ENCODE measurements at places on chromosomes 1 and 21.

- DNase-seq: no peak
These were observed 2.3 kb downstream of the PBXIP1 start for GRCh38 chr1:154953611-154954038.

DNA sequence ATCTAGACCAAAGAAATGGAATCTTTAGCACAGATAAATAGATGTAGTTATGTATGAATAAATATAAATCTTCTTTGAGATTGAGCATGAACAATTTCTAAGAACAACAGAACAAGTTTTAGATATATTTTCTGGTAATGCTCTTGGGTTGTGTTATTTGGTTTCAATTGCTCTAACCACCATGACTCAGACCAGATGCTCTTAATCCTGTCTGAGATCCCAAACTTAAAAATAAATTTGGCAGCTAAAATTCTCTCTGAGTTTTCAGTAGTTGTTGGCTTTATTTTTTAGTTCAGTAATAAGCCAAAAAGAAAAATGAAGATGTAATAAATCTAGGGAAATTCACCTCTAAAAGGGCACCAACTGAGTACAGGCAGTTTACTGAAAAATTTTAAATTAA lies 1693.4 kb downstream of the NCAM2 start:
- DNase-seq: no peak

DNA sequence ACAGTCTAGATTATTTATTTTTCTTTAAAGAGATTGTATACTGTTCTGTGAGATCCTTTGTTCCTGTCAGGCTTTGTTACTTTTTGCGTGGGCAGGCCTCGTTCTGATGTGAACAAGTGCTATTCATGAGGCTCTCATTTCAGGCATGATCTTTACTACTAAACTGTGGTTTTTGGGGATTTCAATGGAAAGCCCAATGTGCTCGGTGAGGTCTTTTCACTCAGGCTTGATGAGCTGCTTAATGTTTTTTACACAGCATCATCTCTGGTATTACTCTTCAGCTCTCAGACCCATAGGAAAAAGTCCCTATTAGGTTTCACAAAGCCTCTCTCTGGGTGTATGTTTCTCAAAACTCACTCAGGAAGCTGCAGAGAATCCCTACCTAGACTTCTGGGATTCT lies 419.4 kb downstream of the GPATCH2 start:
- no peak for DNase-seq

- DNase-seq: no peak
These were observed 759 bp downstream of the AMPD2 start for GRCh38 chr1:109620401-109620791.

DNA sequence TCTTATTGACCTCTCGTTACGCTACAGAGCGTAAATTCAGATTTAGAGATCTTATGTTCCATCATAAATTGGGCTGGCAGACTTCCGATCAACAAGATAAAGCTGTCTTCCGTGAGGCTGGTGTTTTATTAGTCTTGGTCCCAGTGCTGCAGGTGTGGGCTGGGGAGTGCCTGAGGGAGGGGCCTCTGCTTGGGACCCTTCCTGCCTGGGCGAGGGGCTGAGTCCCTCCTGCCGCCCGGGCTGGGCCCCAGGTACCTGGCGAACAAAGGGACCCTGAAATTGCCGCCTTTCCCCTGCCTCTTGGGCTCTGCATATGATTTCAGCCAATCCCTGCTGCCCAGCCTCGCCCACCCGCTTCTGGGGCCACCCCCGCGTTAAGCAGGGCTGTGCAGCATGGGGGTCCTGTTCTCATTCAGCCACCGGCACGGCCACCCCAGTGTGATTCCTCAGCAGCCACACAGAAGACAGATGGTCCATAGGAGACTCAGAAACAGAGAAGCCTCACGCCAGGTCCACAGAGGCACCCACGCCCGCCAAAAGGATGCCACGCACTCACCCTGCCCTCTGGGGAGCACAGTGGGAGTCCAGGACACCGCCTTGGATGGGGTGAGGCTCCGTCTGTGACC lies 6.1 kb upstream of the SAMD11 start:
- no peak for DNase-seq

- no peak for DNase-seq
These were observed 317.4 kb upstream of the RUNX1 start for GRCh38 chr21:35366394-35367080.

DNA sequence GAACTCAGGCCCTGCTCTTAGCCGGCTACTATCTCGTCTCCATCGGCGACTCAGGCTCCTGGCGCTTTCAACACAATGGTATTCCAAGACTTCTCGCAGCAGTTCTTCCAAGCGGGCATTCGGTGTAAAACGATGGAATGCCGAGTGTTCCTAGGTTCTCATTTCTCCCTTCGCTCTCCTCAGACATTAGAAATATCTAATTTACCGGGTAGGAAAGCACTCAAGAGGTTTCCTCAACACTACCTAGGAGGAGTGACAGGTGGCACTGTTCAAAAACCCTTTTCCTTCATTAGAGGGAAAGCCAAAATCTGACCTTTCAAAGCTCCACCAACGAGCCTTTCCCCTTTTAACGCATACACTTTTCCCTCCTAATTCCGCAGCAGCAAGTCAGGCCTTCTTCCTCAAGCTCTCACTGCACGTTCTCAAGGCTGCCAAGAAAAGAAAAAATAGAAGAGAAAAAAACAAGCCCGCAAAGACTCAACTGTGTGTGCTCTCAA lies 601 bp downstream of the UBE2G2 start:
- DNase-seq: no peak

GRCh38 chr1:190289897-190290296 lies 187.8 kb downstream of the BRINP3 start:
- DNase-seq: no peak

- DNase-seq: no peak
These were observed 6.1 kb downstream of the AADACL4 start for GRCh38 chr1:12649971-12650421.

GRCh38 chr1:26942656-26943055 lies 17.6 kb downstream of the KDF1 start:
- no peak for DNase-seq

DNA sequence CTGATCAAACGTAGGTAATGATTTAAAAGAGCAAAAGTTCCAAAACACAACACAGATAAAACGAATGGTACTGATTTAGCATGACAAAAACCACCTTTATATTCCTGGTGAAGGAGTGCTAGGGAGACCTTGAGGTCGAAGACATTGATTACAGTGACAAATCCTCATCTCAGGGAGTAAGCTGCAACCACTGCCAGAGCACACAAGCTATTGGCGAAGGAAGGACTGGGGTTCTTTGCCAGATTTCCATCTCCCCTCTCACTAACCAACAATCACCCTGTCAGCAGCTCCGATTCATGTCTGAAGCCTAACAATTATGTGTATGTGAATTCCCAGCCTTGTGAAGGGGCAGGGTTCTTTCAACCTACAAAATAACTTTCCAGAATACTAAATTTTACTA lies 40.2 kb upstream of the DMRTB1 start:
- no peak for DNase-seq

- no peak for DNase-seq
These were observed 38.6 kb downstream of the FAM78B start for GRCh38 chr1:166128195-166128594.

DNA sequence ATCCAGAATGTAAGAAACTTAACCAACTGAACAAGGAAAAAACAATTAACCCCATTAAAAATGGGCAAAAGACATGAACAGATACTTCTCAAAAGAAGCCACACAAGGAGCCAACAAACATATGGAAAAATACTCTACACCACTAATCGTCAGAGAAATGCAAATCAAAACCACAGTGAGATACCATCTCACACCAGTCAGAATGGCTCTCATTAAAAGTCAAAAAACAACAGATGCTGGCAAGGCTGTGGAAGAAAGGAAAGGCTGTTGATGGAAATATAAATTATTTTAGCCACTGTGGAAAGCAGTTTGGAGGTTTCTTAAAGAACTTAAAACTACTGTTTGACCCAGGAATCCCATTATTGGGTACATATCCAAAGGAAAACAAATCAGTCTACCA lies 51.2 kb downstream of the RGS4 start:
- DNase-seq: no peak

- DNase-seq: no peak
These were observed 15.9 kb upstream of the ELOA start for GRCh38 chr1:23727362-23727811.

- DNase-seq: no peak
These were observed 44.0 kb upstream of the PKN2 start for GRCh38 chr1:88640060-88640459.

GRCh38 chr1:198423673-198424072 lies 116.8 kb downstream of the ATP6V1G3 start:
- DNase-seq: no peak

DNA sequence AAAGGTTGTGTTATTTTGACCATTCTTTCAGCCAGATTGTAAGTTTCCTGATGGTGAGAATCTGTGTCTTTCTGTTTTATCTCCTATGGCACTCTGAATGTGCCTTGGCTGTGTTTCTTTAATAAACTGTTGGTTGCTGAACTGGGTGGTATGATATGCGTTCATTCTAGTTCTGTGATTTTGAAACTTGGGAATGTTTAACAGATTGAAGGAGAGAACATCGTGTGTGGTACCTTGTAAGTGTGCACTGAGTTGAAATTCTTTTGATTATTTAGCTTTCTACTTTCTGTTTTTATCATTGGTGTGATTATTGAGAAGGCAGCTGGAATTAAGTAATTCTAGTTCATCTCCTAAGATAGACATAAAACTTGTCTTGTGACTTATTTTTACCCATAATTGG lies 4.6 kb downstream of the BACH1 start:
- no peak for DNase-seq

GRCh38 chr1:48035371-48036141 lies 38.4 kb upstream of the TRABD2B start:
- DNase-seq: no peak

DNA sequence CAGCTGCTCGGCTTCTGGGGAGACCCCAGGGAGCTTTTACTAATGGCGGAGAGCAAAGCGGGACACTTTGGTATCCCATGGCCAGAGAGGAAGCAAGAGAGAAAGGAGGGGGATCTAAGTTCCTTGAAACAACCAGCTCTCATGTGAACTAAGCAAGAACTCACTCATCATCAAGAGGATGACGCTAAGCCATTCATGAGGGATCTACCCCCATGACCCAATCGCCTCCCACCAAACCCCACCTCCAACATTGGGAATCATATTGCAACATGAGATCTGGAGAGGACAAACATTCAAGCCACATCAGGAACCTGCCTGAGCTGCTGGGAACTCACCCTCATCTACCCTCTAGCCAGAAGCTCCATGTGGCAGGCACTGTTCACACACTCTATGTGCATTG lies 372.1 kb upstream of the RUNX1 start:
- no peak for DNase-seq

- no peak for DNase-seq
These were observed 6.1 kb upstream of the CD1A start for GRCh38 chr1:158248118-158248517.

GRCh38 chr1:15835205-15835740 lies 12.2 kb upstream of the SPEN start:
- peak; percentile 21 for DNase-seq

- no peak for DNase-seq
These were observed 113.8 kb downstream of the SYF2 start for GRCh38 chr1:25118546-25118945.

- DNase-seq: no peak
These were observed 94.1 kb downstream of the CLDN17 start for GRCh38 chr21:30072496-30072895.

GRCh38 chr1:235971571-235972310 lies 93.1 kb downstream of the NID1 start:
- peak; percentile 84 for DNase-seq

- no peak for DNase-seq
These were observed 85.7 kb downstream of the BRINP2 start for GRCh38 chr1:177256153-177257075.

DNA sequence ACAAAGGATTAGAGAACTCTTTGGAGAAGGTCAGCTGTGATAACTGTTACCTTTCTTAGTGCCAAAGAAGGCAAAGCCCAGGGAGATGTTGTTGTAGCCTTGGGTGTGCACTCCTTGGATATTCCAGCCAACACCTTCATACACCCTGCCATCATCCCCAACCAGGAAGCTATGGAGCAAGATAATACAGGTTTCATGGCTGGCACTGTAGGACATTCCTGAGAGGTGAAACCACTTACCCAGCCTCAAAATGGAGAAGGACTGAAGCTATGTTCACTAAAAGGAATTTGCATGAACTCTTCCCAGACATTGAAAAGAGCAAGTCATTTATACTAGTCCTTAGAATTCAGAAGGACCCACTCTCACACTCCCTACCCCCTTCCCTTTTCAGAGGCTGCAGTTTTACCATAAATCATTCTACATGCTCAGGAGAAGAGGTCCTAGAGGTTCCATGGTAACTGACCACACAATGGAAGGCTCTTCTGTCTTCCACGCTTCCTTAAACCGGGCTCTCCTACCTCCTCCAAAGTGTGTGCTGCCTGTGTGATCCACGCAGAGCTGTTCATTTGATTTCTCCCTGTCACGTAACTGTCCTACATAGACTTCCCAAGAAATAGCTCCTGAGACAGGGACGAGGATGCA lies 5.5 kb downstream of the PGLYRP4 start:
- no peak for DNase-seq

- DNase-seq: no peak
These were observed 14.4 kb upstream of the ERVH48-1 start for GRCh38 chr21:42939582-42940413.

- DNase-seq: no peak
These were observed 586.4 kb upstream of the ZRANB2 start for GRCh38 chr1:71667216-71667615.

DNA sequence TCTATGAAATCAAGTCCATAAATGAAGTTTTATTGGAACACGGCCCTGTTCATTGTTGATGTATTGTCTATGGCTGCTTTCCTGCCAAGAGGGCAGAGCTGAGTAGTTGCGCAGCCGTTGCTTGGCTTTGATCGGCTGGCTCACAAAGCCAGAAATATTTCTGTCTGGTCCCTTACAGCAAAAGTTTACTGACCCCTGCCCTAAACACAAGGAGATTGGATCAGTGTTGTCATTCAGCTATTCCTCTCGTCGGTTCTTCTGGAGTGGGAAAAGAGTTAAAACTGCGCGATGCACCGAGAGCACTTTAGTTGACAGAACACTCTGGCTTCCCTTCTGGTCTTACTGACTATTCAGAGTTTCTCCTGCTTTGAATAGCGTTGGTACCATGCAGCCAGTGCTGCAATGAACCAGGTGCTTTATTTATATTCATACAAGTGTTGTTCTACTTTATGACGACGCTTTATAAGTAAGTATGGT lies 868 bp downstream of the ZBTB40 start:
- no peak for DNase-seq

Measured in stimulated activated CD8-positive, alpha-beta memory T cell treated with anti-CD3 and anti-CD28 coated beads, Interleukin-2, amount 100 ng/mL, for 1 hour (primary cell).